AG08395 (cell line): ENCODE measurements at places on chromosomes 5 and 9.

DNA sequence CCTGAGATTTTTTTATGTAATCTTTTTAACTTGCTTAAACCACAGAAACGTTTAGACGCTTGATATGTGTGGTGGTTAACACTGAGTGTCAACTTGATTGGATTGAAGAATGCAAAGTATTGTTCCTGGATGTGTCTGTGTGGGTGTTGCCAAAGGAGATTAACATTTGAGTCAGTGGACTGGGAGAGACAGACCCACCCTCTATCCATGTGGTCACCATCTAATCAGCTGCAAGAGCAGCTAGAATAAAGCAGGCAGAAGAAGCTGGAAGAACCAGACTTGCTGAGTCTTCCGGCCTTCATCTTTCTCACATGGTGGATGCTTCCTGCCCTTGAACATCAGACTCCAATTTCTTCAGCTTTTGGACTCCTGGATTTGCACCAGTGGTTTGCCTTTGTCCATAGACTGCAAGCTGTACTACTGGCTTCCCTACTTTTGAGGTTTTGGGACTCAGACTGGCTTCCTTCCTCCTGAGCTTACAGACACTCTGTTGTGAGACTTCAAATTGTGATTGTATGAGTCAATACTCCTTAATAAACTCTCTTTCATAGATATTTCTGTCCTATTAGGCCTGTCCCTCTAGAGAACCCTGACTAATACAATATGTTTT is 816.0 kb upstream of the CDH9 start:
- no peak for DNase-seq

DNA sequence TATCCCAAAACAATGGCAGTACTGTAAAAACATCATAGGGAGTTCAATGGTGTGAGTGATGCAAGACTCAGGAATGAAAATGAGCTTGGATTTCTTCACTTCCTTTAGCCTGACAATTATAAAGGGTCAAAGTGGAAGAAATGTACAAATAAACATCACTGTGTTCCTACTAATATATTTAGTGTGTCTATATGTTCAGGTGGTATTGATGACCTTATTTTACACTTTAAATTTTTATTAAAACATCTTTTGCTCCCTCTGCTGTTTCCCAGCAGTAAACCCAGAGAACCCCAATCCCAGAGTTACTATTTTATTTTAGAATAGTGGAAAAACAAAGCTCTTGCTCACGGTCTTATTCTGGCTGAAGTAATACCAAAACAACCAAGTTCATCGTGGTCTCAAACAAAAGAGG is 2.0 kb downstream of the LOX start:
- DNase-seq = no peak

GRCh38 chr9:128411364-128412119 is 9.1 kb upstream of the CERCAM start:
- DNase-seq = no peak

GRCh38 chr9:95463148-95464060 is 53.4 kb downstream of the PTCH1 start:
- no peak for DNase-seq

GRCh38 chr5:150781706-150782614 is 3.4 kb downstream of the SMIM3 start:
- peak; percentile 88 for DNase-seq

DNA sequence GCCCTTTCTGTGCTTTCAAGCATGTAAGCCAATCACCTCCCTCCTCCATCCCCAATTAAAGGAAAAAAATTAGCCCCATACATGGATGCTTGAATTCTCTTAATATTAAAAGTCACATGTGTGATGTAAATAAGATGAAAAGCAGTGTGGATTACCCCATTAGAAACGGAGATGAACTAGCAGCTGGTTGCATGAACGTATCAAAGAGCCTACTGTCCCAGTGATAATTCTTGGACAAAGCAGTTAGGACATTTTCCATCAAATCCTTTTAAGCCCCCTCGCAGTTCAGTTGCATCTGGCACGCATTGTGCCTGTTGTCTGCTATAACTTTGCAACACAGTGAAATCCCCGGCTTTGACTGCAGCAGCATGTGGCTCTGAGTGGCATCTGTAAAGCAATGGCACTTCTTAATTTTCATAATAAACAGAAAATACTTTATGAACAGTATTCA is 285.6 kb downstream of the FBXL7 start:
- DNase-seq = no peak

DNA sequence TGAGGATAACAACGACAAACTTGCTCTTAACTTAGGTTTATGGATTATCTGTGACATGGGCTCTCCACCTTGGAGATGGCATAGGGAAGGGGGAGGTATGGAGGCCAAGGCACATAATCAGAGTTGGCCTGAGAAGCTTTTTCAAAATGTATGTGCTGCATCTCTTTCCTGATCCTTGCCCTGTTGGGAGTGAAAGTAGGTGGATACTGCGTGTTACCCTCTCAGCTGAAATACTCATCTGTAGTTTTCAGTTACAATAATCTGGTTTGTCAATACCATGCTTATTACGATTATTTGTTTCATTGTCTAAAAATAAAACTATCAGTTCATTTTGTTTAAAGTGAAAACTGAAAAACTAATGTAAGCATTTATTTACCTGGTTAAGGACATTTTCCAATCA is 86.7 kb downstream of the SLC44A1 start:
- no peak for DNase-seq

GRCh38 chr9:113650207-113651131 is 186.9 kb downstream of the RGS3 start:
- peak; percentile 51 for DNase-seq

DNA sequence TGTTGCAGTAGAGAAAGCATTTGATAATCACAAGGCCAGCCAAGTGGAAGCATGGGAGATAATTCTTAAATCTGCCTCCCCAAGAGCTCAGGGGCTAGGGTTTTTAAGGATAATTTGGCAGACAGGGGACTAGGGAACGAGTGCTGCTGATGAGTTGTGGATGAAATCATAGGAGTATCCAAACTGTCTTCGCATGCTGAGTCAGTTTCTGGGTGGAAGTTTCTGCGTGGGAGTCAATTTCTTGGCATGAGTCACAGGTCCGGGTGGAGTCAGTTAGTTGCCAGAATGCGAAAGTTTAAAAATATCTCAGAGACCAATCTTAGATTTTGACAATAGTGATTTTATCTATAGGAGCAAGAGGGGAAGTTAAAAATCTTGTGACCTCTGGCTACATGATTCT is 112.6 kb downstream of the TMC1 start:
- peak; percentile 64 for DNase-seq

DNA sequence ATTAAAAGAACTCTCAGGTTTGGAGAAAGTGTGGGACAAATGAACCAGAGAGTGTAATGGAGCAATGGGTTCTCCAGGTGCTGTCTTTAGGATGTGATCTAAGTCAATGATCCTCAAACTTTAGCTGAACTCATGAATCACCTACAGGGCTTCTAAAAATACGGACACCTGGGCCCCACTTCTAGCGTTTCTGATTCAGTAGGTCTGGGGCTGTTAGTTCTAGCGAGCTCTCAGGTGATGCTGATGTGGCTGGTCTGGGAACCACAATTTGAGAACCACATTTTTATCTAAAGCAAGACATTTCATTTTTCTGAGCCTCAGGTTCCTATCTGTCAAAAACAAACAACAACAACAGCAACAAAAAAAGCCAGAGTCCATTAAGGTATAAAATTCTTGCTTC is 35.1 kb upstream of the PCA3 start:
- DNase-seq = no peak

- no peak for DNase-seq
Observed at GRCh38 chr5:81761270-81761669, 10.4 kb upstream of the SSBP2 start.

DNA sequence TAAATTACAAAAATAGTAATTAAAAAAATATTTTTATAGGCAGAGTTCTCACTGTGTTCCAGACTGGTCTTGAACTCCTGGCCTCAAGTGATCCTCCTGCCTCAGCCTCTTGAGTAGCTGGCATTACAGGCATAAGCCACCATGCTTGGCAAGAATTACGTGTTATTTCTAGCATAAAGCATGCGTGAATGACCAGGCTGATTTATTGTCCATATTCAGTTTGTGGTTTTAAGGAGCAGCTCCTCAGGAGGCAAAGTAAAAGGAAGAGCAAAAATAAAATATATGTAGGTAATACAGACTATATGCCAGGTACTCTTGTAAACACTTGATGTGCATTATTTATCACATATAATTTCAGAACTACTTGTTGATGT is 7.1 kb upstream of the CD180 start:
- no peak for DNase-seq

DNA sequence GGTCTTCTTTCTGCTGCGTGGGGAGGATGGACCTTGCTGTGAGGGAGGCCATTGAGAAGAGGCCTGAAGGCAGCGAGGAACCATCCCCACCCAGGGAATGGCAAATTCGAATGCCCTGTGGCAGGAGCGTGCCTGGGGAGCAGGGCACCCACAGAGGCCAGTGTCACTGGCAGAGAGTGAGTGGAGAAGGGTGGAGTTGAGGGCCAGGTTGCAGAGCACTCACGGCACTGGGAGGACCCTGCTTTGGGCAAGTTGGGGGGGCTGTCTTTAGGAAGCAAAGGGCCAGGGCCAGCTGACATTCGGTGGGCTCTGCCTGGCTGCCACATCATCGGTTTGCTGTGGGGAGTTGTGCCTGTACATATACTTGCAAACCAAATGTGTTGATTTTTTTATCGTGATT is 47.2 kb downstream of the SYK start:
- no peak for DNase-seq

GRCh38 chr5:1180841-1181271 is 20.5 kb upstream of the SLC6A19 start:
- no peak for DNase-seq

- no peak for DNase-seq
Observed at GRCh38 chr5:156595132-156595787, 254.8 kb upstream of the PPP1R2B start.

GRCh38 chr9:100884518-100884917 is 144.0 kb upstream of the PLPPR1 start:
- DNase-seq = no peak

DNA sequence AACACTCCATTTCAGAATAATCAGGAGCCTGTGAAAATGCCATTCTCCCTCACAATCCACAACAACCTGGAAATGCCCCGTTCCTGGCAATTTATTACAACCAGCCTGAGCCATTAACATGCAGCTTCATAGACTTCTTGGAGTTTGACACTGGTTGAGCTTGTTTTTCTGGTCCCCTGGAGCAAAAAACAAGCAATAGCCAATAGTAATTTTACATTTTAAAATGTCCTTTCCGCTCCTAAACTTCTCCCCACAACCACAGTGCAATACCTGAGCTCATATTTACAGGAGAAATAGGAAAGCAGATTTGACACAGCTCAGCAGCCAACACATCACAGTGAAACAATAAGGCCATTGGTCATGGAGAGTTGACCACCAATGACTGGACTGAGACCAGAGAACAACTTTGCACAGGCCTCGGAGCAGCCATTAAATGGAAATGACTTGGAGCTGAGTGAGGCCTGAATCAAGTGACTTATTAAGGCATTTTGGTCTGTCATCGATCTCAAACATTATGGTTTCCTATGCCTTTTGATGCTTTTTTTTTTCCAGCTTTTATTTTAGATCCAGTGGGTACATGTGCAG is 73.0 kb downstream of the ENC1 start:
- DNase-seq = no peak

- DNase-seq = no peak
Observed at GRCh38 chr9:133252301-133253020, 22.5 kb downstream of the ABO start.

GRCh38 chr9:129939431-129939830 is 103.6 kb downstream of the FNBP1 start:
- no peak for DNase-seq

GRCh38 chr9:121372239-121373010 is 2.4 kb upstream of the STOM start:
- DNase-seq = no peak

DNA sequence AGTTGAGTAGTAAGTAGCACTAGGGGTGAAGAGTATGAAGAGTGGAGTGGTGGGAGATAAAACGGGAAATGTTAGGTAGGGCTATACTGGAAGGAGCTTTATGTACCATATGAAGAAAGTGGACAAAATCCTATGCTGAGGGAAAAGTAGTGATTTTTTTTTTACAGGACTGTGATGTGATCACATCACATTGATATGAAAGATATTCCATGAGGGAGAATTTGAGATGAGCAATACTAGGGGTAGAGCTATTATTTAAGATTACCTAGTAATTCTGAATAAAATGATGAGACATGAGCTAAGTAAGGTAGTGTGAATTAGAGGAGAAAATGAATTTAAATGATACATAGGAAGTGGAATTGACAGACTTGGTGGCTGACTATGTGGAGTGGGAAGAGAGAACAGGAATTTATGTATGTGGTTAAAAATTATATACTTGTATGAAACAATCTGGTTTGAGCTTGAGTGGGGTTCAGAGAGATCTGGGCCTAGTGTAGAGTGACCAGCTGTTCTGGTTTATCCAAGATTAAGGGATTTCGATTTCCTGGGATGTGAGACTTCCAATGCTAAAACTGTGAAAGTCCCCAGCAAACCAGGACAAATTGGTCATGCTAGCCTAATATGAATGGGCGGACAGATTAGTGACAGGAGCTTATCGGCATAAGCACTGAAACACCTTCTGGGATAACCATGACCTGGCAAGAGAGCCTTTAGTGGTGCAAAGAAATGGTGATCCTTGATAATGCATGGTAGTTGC is 29.3 kb upstream of the STOM start:
- DNase-seq = no peak

- no peak for DNase-seq
Observed at GRCh38 chr5:150465927-150466326, 16.4 kb upstream of the RPS14 start.

DNA sequence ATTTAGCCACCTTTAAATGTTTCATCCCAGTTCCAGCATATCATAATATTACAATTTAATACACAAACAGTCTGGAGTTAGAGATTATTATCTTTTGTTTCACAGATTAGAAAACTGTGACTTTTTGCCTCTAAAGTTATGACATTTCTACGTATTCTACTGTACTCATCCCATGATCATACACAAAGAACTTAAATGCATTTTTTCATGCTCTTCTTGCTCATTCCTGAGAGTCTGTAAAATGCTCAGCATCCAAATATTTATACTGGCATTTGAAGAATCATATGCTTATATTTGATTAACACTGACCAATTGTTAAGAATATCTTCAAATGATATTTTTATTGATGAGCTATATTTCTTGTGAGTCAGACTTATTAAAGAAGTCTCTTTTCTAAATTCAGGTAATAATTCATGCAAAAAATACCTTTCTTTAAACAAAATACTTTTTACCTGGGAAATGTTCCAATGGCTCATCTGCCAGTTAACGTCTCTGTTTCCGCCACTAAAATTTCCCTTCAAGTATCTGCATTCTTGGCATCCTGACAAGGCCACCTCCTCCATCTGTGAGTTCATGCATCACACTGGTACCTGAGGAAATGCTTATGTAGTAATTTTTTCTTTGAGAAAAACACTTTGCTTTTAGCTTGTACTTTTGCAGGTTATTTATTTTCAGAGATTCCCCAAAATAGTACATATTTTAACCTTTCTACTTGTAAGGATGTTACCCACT is 139.6 kb upstream of the RASA1 start:
- DNase-seq = no peak

GRCh38 chr9:18857769-18858168 is 175.2 kb downstream of the SAXO1 start:
- peak; percentile 18 for DNase-seq

- no peak for DNase-seq
Observed at GRCh38 chr5:124022966-124023365, 511.0 kb downstream of the CSNK1G3 start.

GRCh38 chr9:138074516-138074915 is 196.9 kb downstream of the CACNA1B start:
- DNase-seq = no peak

GRCh38 chr5:16500024-16500423 is 34.4 kb upstream of the ZNF622 start:
- no peak for DNase-seq

- no peak for DNase-seq
Observed at GRCh38 chr5:94181895-94182294, 436.5 kb downstream of the KIAA0825 start.

- DNase-seq = no peak
Observed at GRCh38 chr9:30522486-30522885, 1862.0 kb upstream of the ACO1 start.
